NCI-H187 (cell line): ENCODE measurements at places on chromosomes 5 and 9.
A peak's percentile ranks its signal among the peaks of the same experiment; 100 is the strongest.

DNA sequence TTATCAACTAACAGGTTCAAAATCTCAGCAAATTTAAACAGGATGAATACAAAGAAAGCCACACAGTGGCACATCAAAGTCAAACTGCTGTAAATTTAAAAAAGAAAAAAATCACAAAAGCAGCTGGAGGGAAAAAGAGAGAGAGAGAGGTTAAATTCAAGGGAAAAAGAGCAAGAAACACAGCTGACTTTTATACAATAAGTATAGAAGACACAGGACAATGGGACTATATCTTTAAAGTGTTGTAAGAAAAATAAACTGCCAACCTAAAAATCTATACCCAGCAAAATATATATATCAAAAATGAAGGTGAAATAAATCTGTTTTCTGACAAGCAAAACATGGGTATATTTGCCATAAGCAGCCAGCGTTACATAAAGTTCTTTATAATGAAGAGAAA, 261.5 kb downstream of the TLE1 start:
- no peak for DNase-seq

- DNase-seq = no peak
These were observed 95.4 kb downstream of the TLE4 start for GRCh38 chr9:79667120-79667519.

DNA sequence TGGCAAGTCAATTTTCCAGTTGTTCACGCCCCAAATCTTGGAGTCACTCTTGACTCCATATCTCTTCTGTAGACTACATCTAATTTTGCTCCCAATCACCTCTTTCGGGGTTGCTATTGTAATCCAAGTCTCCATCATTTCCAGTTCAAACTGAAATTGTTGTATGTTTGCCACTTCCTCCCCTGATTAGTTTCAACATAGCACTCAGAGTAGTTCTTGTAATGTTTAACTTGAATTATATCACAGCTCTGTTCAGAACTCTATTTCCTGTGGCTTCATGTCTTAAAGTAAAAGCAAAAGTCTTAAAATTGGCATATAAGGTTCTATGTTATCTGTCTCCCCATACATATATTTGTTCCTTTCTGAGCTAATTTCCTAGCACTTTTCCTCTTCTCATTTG, 348.5 kb upstream of the RIOK2 start:
- no peak for DNase-seq

GRCh38 chr5:150762211-150762610, 3.4 kb upstream of the DCTN4 start:
- no peak for DNase-seq

GRCh38 chr5:88889189-88890069, 6.4 kb upstream of the MEF2C start:
- DNase-seq = no peak

- DNase-seq = no peak
These were observed 82.1 kb upstream of the SLC25A51 start for GRCh38 chr9:37986001-37986400.

GRCh38 chr5:67033880-67034651, 162.5 kb downstream of the CD180 start:
- peak; percentile 73 for DNase-seq

DNA sequence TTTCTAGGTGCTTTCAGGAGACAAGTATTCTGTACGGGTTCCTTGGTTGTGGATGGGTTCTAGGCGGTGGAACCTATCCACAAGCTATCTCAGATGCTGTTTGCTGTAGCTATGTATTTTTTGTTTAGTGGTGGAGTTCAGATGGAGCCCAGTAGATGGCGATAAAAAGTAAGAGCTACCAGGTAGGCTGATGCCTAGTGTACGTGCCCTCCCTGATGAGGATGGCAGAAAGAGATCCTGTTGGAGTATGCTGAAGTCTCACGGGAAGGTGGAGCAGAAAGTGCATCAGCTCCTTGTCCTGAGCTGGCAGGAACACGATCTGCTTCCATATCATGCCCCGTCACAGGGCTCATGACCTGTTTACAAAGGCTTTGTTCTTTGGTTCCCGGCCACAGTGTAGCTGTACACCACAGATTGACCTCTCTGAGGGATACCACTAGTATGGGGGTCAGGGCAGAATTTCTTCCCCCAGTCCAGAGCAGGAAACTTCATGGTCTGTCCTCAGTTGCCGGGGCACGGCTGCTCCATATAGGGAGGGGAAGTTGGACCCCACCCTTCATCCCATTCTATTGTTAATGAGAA, 12.6 kb upstream of the UGT3A2 start:
- DNase-seq = peak; percentile 14

DNA sequence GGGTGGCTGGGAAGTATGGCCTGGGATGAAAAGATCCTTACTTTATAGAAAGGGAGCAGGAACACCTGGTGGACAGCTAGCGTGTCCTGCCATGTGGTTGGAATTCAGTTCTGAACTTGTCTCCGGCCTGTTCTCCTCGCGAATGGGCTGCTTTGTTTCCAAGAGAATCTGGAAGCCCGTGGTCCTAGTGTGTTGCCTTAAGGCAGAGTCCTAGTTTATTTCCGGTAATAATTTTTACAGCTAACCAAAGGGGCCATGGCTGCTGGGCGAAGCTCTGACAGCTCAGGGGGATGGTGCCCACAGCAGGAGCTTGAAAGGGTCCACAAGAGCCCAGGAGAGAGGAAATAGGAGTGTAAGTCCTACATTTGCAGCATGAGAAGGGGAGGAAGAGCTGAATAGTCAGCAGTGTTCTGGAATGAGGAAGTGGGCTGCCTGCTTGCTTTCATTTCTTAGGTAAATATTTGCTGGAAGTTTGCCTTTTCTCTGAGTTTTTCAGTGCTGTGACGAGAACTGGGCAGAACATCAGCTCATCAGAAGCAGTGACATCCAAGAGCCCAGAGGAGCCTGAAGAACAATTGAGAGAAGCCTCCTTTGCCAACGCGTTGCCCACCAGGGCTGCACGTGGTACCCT, 13.1 kb upstream of the IGFBPL1 start:
- DNase-seq = no peak

DNA sequence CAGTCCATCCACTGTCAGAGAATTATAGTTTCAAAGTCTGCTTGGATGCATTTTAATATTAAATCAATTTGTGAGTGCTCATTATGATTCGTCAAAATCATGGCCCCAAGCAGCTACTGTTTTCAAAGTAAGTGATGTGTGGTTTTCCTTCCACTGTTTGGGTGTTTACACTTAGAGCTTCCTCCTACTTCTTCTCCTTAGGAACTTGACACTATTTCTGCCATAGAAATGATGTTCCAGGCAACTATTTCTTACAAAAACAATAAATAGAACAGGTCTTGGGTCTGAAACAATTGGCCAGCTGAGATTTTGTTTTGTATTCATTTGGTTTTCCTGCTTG, 132.8 kb upstream of the RAI14 start:
- DNase-seq = no peak

DNA sequence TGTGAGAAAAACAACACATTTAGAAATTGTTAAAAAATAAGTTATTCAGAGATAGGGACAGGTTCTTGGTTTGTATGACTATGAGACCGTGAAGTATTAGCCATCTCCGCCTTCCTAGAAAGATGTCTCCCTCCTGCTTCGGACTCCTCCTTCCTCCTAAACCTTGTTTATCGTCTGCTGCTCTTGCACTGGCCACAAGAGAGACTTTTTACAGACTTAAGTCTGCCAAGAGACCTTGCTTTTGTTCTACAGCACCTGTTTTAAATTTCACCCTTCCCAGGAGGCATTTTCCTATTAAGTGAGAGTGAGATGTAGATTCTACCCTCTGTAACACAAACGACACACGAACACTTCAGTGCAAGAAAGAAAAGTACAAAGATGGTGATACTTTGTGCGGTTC, 274.6 kb downstream of the ARHGEF28 start:
- DNase-seq = no peak

- DNase-seq = no peak
These were observed 243.9 kb upstream of the KLF4 start for GRCh38 chr9:107733523-107733894.

DNA sequence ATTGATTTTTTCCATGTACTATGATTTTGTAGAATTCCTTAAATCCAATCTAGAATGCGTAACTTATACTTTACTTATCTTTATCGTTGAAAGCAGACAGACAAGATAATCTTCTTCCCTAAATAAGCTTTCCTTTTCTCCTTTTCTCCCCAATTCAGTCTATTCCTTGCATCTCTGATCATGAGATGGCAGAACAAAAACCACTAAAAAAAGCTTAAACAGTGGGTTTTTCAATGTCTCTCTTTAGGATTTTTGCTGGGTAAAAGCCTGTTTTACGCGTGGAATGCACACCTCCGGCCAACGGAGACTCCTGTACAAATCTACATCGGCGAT, 755 bp downstream of the CDKN2B start:
- DNase-seq = no peak

DNA sequence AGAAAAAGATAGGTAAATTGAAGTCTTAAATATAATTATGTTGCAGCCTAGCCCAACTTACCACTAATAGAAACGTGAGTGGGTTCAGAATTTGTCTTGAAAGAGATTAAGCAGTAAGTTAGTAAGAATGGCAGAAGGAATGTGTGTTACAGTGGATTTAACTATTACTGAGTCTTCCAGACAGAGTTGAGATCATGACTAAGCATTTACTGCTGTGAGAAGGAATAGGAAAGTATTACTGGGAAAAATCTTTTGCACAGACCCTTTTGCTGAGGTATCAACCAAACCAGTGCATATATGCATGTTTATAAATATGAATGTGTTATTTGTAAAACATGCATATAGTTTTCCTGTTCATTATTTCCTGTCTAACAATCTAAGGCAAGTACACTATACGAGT, 112.8 kb upstream of the EFNA5 start:
- no peak for DNase-seq

DNA sequence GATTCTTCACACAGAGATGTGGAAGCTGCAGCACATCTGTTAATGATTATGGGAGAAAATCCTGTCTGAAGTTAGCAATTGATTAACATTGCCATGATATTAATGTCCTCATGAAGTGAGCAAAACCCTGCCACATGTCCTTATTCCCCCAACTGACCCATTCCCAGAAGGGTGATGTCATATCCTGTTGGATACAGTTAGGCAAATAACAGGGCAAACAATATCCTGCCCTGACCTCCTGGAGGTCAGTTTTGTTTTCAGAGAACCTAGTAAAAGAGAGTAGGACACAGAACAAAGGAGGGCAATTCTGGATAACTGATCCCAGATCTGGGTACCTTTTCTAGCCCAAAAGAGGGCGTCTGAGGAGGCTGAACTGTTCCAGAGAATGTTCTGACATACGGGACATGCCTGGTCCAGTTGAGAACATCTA, 11.0 kb downstream of the ABLIM3 start:
- no peak for DNase-seq

GRCh38 chr9:108188976-108189375, 666.8 kb downstream of the ACTL7B start:
- no peak for DNase-seq

- no peak for DNase-seq
These were observed 28.5 kb downstream of the TRIO start for GRCh38 chr5:14171621-14172020.

GRCh38 chr5:137696481-137696880, 39.4 kb downstream of the KLHL3 start:
- DNase-seq = no peak

GRCh38 chr5:67196537-67197059, at the start of gene CD180:
CD180 (minus strand) TSS chr5:67196799; CDS start chr5:67196641, 158 bp downstream.
- DNase-seq = no peak

DNA sequence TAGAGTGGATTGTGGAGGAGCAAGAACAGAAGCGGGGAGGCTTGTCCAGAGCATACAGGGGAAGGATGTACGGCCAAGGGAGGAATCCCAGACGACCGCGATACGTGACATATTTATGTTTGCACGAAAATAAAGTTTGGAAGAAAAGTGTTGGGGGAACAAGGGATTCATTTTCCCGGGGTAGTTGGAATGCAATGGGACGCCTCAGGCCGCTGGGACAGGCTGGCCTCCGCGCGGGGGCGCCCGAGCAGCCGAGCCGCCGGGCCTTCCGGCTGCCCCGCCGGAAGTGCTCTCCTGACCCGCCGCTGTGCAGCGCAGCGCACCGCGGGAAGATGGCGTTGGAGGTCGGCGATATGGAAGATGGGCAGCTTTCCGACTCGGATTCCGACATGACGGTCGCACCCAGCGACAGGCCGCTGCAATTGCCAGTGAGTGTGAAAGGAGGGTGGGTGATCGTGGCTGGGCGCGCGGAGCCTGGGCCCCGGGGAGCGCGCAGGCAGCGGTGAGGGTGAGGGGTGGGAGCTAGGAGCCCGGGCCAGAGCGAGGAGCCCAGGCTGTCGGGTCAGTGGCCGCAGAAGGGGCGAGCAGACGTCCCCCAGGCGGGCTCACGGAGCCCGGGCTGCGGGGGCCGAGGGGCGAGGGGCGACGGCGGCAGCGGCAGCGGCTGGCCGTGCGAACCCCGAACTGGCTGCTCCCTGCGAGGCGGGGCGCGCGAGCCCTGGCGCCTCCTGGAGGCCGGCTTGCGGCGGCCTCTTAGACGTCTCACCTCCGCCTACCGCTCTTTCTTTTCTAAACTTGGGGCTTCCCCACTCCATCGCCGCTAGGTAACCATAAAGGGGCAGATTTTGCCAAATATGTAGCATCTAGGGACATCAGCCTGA, at the start of gene PHAX:
PHAX (plus strand) TSS at position 317 of the 881 bp plus-strand sequence; CDS start at position 333, 16 bp downstream.
- peak; percentile 55 for DNase-seq
